ENCODE measurements at places on chromosomes 12 and 14.

GRCh38 chr14:32296366-32296765, 32.7 kb upstream of the AKAP6 start:
- DNase-seq = no peak

GRCh38 chr12:68119250-68119649, 40.3 kb downstream of the IFNG start:
- no peak for DNase-seq

GRCh38 chr12:94269316-94269999, 121.1 kb downstream of the PLXNC1 start:
- no peak for DNase-seq

- no peak for DNase-seq
Measured at GRCh38 chr12:30989754-30990153, 63.2 kb downstream of the TSPAN11 start.

- DNase-seq = peak; percentile 12
Measured at GRCh38 chr14:77248666-77249065, 22.3 kb downstream of the NGB start.

DNA sequence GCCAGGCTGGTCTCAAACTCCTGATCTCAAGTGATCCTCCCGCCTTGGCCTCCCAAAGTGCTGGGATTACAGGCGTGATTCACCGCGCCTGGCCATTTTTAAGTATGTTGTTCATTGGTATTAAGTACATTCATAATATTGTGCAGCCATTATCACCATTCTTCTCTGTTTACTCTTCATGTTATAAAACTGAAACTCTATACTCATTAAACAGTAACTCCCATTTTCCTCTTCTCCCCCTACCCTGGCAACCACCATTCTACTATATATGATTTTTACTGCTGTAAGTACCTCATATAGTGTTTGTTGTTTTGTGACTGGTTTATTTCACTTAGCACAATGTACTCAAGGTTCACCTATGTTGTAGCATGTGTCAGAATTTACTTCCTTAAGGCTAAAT, 23.1 kb downstream of the METAP2 start:
- no peak for DNase-seq

- no peak for DNase-seq
Measured at GRCh38 chr12:119649202-119649808, 18.6 kb upstream of the PRKAB1 start.

- no peak for DNase-seq
Measured at GRCh38 chr14:47526591-47527244, 148.7 kb downstream of the MDGA2 start.

GRCh38 chr14:68665131-68665530, 127.7 kb downstream of the ZFP36L1 start:
- DNase-seq = no peak

GRCh38 chr12:26872625-26873024, 39.6 kb upstream of the ITPR2 start:
- no peak for DNase-seq

- no peak for DNase-seq
Measured at GRCh38 chr14:100256339-100256895, 17.5 kb downstream of the YY1 start.

GRCh38 chr12:106136263-106136662, 2.5 kb downstream of the NUAK1 start:
- peak; percentile 88 for DNase-seq

GRCh38 chr12:123398177-123398549, 14.2 kb downstream of the KMT5A start:
- DNase-seq = no peak

GRCh38 chr12:56644654-56645053, 1.1 kb downstream of the ATP5F1B start:
- no peak for DNase-seq

DNA sequence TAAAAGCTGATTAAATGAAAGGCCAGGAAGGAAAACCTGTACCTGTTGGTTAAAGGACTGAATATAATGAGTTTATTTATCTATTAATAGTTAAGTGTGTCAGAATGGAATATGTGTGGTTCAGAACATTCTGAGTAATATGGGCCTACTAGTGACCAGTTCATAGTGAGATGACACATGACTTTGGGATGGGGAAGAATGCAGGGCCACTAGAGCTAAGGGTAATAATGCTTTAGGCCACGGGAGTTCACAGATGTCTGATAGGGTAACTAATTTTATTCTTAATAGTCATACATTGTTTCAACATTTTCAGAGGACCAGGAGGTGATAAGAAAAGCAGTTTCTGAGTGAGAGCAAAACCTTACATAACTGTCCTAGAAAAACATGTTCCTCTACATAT, 247.8 kb upstream of the OR4E1 start:
- no peak for DNase-seq

- DNase-seq = no peak
Measured at GRCh38 chr12:101207086-101207780, 2.8 kb downstream of the SLC5A8 start.

DNA sequence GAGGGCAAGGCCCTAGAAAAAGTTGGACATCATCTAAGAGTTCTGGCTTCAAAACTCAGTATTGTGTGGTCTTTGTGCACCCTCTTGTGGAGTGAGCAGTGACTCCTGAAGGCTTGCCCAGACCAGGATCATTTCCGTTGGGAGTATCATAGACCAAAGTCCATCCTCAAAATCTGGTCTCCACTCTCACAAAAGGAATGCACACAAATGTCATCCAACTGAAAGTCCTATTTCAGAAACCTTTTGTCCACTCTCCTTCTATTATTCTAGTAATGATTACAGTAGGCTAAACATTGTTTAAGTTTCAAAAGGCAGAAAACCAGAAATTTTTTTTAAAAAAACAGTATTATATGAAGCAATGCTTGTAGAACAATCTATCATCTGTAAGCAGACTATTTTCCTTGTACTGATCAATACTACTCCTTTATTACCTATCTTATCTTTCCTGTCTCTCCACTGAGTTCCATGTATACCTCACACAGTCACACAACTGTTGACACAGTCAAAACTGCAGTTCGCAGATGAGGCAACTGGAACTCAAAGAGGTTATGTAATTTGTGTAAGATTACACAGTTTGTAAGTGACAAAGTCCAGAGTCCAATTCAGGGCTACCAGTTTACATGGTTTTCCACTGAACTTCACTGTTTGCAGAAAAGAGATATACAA, 41.4 kb downstream of the COX16 start:
- DNase-seq = no peak

- no peak for DNase-seq
Measured at GRCh38 chr12:68450947-68451260, 118.7 kb upstream of the MDM1 start.

- DNase-seq = no peak
Measured at GRCh38 chr12:119071638-119072231, 90.4 kb downstream of the SRRM4 start.

GRCh38 chr12:82805812-82806497, 119.2 kb downstream of the TMTC2 start:
- no peak for DNase-seq

DNA sequence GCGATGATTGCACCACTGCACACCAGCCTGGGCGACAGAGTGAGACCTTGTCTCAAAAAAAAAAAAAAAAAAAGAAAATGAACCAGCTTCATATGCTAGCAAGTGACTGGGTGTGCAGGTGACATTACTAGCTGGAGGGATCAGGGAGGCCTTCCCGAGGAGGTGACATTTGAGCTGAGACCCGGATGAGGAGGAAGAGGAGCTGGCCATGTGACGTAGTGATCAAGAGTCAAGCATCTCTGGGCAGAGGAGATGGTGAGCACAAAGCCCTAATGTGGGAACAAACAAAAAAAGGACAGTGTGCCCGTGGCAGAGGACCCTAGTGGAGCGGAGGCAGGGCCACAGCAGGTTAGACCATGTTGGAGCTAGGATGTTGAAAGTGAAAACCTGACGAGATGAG, 3.5 kb upstream of the PTPN6 start:
- peak; percentile 29 for DNase-seq

Data from lower lobe of right lung (tissue), 2 donors.